Myocyte (in vitro differentiated cells): ENCODE measurements at places on chromosomes 5 and 9. TPM values are rescaled to one million over a fixed set of nuclear protein-coding genes. Genes with fewer than 3 reads are reported as not detected.

DNA sequence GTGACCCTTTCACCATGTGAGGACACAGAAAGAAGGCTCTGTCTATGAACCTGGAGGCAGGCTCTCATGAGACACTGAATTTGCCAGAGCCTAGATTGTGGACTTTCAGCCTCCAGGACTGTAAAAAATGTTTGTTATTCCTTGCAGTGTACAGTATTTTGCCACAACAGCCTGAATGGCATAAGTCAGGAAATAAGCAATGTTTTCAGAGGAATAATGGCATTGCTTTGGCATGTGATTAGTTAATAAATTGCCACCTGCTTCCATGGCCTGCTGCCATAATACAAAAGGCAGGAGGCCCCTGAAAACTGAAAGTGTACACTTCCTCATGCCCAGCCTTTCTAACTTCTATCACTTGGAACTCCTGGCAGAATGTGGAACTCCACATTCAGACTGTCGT lies 408.1 kb downstream of the GADD45G start:
- peak; percentile 52 for DNase-seq

DNA sequence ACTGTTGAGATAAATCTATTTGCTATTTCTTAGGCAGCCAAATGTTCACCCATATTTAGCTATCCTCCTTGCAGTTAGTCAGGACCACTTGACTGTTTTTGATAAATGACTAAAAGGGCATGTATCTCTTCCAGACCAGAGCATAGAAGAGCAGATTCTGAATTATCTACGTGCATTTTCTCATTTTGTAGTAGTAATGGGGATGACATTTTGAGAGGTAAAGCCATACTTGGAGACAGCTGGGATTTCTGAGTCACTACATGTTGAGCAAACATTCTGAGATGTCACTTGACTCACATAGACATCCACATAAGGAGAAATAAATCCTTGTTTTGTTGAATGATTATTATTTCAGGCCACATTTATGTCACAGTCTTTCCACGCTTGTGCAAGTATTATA lies 297.6 kb downstream of the CDH10 start:
- no peak for DNase-seq

DNA sequence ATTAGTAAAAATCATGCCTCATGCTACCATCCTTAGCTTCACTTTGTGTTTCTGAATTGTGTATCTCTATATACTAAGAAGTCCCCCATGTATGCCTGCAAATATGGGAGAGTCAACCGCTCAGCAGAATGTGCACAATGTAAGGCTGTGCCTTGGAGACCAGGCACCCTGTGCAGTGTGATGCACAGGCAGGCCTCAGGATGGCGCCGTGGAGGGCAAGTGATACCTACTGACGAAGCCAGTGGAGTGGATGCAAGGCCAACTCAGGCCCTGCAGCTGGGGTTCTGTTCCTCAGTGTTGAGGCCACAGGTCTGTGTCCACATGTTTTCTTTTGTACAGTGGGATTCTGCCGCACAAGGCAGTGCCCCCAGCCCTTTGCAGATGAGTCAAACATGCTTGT lies 28.4 kb downstream of the SYK start:
- DNase-seq: no peak

GRCh38 chr9:108626743-108627142 lies 229.0 kb downstream of the ACTL7B start:
- no peak for DNase-seq

DNA sequence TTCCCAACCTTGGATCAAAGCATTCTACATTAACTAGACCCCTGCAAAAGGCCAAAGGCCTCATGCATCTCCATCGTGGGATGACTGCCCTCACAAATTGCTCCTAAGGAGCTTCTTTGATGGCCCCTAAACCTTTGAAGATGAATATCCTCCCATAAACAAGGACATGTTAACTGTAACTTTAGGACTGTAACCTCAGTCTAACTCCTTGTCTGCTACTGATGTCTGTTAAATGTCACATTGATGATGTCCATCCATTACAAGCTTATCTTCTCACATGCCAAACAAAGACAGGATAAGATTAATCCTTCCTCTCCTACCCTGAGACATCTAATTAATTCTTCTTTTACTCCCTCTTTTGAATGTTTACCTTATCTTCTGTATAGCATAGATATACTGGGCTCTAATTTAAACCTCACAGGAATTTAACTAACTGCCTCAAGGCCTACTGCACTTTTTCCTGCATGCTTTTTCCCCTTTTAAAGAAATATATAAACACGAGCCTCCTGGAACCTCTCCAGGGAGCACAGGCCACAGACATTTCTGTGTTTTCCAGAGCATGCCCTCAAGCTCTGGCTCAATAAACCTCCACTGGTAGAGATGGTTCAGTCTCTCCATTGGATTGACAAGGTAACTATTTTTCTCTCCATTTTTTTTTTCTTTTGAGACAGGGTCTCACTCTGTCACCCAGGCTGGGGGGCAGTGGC lies 90.6 kb upstream of the SLC25A48 start:
- DNase-seq: no peak

GRCh38 chr9:91659529-91660495 lies 236.2 kb upstream of the NFIL3 start:
- DNase-seq: peak; percentile 16

DNA sequence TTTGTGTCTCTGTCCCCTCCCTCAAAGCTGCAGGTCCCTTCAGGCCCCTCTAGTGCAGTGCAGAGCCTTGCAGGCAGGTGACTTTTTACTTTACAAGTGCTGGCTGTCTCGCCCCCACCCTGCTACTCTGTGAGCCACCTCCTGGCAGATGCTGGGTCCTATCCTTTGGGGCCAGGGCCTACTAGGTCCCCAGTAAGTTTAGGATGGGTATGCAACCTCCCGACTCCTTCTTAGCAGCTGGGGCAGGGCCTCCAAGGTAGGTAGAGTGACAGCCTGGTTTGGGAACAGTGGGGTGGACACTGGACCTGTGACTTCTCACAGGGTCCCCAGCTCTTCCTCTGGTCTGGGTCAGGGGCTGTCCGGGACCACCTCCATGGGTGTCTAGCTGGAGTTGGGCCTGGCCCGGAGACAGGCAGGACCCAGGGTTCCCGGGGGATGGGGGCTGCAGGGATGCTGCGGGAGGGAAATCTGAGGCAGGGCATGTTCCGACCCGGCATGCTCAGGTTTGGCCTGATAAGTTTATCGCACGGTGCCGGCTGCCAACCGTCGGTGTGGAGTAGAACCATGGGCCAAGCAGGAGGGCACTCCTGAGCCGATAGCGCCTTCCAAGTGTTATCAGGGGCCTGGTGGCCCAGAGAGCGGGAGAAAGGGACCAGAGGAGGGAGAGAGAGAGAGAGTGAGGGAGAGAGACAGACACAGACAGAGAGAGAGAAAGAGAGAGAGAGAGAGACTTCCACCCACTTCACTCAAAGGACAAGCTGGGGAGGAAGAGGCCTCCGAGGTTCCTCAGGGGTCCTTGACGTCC lies 20.5 kb downstream of the GFI1B start:
- DNase-seq: no peak

DNA sequence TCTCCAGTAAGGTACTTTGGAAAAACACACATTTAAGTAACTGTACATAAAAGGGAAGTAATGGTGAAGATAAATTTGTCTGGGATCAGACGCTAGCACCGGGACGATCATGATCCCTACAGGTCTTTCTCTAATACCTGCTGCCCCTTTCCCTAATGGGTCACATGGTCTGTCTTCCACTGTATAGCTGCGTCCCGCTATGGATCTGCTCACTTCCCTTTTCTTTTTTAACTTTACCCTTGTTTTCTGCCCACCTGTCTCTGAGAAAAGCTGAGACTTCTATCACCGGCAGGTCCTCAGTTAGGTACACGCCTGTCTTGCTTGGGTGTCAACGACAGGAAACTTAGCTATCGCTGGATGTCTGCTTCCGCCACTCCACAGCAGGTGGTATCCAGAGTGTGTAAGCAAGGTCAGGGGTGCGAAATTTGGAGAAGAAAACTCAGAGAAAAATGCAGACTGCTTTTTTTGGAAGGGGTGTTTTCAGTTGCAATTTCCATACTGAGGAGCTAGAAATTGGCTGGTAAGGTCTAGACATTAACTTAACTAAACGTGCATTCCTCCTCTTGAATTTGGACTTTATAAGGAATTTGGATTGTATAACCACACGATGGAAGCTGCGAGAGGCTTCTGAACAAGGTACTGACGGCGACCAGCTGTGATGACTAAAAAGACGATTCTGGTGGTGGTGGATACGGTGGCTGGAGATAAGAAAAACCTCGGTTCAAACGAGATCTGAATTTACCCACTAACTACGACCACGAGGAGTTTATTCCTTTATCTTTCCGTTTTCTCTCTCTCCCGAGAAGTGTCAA lies 1.1 kb upstream of the ICE1 start:
- DNase-seq: no peak

- DNase-seq: no peak
These were observed 135.1 kb upstream of the EFNA5 start for GRCh38 chr5:107805824-107806223.

DNA sequence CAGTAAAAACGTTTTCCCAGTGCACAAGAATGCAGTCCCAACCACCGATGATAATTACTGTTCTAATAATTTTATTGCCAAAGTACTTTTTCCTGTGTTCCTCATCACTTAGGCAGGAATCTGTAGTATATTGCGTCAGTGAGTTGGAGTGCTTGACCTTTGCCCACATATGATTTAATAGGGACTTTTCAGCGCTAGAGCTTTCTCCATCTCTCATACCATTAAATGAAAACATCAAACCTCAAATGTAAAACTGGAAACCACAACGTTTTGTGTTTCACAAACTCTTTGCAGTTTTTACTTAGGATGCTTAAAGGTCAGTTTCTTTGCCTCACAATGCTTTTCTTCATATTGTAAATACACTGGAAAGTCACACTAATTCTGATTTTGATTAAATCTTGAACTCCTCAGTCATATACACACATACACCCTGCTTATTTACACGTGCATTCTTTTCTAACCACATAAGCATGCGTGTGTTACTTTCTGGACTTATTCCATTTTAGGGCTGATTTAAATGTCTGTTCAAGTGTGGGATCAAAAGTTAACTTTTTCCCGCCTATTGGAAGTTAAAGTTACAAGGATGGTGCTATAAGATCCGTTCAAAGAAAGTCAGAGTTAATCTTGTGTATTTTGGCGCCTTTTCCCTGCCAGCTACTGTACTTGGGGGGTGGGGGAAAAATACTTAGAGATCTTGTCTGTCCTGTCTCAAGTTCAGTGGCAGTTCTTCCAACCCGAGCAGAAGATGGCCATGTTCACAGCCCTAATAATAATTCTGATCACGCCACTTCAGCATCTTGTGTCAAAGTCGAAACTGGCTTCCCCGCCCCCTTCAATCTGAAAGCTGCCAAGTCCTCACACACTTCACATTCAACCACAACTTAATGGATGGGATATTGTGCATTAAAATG lies 6.6 kb upstream of the NFIB start:
- peak; percentile 31 for DNase-seq

DNA sequence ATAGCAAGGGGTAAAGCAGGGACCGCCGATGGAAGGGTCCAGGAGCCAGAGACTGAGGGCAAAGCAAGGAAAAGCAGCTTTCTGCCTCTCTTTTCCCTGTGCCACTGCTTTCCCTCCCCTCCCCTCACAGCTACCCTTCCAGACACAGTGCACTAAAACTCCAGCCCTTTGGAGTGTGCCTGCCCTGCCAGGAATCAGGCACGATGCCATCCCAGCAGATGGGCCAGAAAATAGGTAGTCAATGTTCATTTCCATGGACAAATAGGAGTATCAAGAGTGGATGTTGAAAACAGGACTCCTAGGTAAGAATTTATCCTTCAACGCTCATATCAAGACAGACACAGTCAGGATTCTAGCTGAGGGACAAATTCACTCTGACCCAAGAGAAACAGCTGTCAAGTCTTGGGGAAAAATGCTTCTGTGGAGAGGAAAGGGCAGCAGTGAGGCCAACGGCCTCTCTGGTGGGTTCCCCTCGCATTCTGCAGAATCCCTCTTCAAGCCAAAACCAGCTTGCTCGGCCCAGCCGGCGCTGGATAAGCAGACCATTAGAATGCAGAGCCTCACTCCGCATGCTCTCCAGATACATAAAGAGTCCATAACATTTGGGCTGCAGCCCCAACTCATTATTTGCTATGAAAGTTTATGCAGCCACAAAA lies 138.0 kb downstream of the CAAP1 start:
- peak; percentile 25 for DNase-seq

GRCh38 chr5:114201332-114201731 lies 160.5 kb upstream of the KCNN2 start:
- DNase-seq: no peak

DNA sequence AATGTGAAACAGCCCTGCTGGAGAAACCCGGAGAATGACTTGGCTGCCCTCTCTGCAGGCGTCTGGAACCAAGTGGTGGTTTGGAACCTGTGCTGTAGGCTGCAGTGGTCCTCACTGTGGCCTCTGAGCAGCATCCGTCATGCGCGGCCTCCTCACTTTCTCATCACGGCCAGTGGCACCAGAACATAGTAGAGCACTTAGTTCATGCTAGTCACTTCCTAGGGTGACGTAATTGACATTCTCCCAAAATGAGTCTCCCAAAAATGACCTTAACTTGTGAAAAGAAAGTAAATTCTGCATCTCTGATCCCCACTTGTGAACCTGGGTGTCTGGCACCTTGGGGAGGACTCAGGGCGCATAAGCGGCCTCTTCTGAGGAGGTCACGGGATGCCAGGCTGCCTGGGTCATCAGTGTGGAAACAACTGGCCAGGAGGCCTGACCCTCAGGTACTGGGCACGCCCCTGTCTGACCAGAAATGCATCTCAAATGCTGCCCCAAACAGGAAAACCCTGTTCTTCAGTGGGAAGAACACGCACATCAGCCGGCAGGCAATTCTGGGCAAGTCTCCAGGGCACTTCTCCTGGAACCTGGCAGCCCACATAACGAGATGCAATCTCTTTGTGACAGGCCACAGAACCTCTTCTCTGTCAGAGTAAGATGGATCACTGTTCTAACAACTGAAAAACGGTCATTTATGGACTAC lies 36.6 kb upstream of the SPTLC1 start:
- peak; percentile 96 for DNase-seq

GRCh38 chr5:165305596-165305995 lies 1800.2 kb downstream of the MAT2B start:
- no peak for DNase-seq

DNA sequence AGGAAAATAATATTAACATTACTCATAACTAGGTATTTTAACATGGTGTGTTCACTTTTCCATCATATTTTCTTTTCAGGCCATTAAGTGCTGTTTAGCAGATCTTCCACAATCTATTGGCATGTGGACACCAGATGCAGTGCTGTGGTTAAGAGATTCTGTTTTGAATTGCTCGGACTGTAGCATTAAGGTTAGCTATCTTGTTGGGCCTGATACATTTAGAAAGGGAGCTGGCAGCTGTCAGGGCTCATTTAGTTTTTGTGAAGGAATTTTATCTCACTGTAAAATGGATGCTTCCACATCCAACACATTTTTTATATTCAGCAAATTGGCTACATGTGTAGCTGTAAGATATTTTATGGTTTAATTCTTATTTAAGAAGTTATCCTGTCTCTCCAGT lies 20.7 kb upstream of the TMOD1 start:
- peak; percentile 41 for DNase-seq

ORM2 gene
- total RNA-seq: not detected in 2 replicates

PRDM9 gene
- not detected in 2 replicates for total RNA-seq

SELENOP gene
- 45.9 and 84.9 TPM in 2 replicates for total RNA-seq

ANKRD55 gene
- total RNA-seq: not detected in 2 replicates

ARID3C gene
- 0.16 TPM in 1 of 2 replicates, not detected in the other for total RNA-seq

OR1J2 gene
- total RNA-seq: not detected in 2 replicates

TTLL11 gene
- 12.1 and 13.5 TPM in 2 replicates for total RNA-seq

GIN1 gene
- 7.9 and 13.7 TPM in 2 replicates for total RNA-seq

OR1J4 gene
- total RNA-seq: not detected in 2 replicates
